Cerebellar nuclear complex (tissue), 1 donor: ENCODE measurements at places on chromosomes 13 and 19.

- DNase-seq = no peak
Observed at GRCh38 chr13:33512880-33513554, 227.5 kb upstream of the STARD13 start.

- DNase-seq = no peak
Observed at GRCh38 chr13:21231426-21231940, 55.0 kb downstream of the MRPL57 start.

DNA sequence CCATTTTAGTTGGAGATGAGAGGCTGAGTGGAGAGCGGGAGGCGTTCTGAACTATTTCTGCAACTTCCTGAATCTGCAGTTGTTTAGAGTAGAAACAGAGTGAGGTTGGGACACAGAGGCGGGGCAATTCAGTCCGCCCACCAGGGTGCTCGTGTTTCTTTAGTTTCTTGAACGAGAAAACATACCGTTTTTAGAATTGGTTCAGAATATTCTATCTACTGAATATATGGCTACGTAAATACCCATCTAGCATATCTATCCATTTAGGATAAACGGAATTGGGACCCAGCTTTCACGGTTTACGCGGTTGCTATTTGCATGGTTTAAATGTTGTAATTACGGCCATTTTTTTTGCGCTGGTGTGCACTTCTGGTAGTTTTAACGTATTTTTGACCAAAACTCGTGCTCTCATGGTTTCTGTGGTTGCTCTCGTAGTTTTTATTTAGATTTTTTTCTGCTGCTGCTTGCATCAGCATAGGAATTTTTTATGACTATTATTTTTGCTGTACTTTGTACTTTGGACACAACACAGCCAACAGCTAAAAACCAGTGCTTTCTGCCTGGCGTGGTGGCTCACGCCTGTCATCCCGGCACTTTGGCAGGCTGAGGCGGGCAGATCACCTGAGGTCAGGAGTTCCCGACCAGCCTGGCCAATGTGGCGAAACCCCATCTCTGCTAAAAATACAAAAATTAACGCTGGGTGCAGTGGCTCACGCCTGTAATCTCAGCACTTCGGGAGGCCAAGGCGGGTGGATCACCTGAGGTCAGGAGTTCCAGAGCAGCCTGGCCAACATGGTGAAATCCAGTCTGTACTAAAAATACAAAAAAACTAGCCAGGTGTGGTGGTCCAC, 32.7 kb downstream of the TIMM13 start:
- no peak for DNase-seq

DNA sequence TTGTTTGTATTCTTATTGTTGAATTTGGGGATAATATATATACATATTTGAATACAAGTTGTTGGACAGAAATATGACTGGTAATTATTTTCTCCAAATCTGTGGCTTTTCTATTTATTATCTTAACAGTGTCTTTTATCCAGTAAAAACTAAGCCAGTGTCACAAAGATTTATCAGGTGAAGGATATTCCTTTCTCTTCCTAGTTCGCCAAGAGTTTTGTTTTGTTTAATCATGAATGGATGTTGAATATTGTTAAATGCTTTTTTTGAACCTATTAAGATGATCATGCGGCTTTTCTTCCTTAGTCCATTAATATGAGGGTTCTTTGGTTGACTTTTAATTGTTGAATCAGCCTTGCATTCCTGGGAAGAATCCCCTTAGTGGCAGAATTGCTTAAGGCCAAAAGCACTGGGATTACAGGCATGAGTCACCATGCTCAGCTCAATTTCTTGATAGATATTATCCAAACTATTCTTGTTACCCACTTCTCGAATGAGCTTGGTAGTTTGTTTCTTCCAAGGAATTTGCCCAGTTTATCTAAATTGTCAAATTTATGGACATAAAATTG, 53.3 kb downstream of the TEX26 start:
- no peak for DNase-seq

- DNase-seq = peak; percentile 61
Observed at GRCh38 chr19:41263042-41263849, 926 bp upstream of the HNRNPUL1 start.

DNA sequence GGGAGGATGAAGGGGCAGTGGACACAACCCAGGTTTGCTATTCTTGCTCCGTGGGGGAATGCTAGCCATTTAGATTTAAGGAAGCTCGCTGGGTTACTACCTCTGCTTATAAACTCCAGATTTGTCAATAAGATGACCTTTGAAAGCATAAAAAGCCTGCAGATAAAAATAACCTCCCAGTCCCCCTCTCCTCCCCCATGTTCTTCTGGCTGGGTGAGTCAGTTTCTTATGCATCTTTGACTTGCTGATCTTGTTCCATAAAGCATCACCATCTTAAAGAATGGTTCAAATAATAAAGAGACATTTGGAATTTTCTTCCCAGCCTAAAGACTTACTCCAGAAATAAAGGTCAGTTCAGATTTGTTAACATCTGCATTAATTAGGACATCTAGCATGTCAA, 118.3 kb upstream of the RNF113B start:
- no peak for DNase-seq

DNA sequence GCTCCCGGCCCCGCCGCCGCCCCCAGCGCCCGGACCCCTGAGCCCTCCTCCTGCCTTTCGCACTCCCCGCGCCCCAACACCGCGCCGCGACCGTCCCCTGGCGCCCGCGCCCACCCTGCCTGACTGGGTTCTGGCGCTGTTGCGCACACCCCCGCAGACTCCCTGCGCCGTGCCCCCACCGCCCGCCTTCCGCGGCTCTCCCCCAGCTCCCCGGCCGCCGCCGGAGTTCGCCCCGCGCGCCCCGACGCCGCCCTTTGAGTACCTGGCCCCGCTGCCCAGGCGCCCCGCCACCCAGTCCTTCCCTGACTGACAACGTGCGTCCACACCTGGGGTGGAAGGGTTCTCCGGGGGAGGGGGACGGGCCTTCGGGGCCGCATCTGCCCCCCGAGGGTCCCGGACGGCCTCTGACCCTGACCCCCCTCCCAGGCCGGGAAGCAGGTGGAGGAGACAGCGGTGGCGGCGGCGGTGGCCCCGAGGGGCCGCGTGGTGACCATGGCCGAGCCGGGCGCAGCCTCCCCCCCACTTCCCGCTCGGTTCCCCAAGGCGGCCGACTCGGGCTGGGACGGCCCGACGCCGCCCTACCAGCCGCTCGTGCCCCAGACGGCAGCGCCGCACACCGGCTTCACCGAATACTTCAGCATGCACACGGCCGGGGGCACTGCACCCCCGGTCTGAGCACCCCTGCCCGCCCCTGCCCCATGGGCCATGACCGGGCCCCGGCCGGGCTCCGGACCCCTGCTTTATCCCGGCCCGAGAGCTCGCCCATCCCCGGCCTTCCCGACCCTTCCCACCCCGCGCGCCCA, 1.4 kb upstream of the MEGF8 start:
- no peak for DNase-seq

DNA sequence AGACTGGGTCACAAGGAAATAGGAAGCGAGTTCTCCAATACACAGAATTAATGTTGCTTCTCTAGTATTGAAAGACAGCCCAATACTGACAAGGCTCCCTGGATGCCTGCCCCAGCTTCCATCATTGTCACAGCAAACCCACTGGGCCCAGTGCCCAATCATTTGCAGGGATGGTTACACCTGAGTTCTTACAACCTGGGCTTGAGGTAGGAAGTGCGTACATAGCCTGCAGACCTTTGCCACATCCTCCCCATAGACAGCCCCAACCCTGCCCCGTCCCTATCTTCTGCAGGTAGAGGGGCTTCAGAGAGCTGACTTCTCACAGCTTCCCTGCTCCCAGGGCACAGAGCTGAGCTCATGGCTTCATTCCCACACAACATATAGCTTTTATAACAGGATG, 108.1 kb upstream of the UBL3 start:
- no peak for DNase-seq

GRCh38 chr19:35868172-35868822, at the start of gene APLP1:
TSS of gene APLP1 (plus strand) at chr19:35868574. CDS start at chr19:35868637, 63 bp downstream.
- DNase-seq = no peak

- no peak for DNase-seq
Observed at GRCh38 chr13:73933795-73934194, 200.4 kb downstream of the KLF12 start.

DNA sequence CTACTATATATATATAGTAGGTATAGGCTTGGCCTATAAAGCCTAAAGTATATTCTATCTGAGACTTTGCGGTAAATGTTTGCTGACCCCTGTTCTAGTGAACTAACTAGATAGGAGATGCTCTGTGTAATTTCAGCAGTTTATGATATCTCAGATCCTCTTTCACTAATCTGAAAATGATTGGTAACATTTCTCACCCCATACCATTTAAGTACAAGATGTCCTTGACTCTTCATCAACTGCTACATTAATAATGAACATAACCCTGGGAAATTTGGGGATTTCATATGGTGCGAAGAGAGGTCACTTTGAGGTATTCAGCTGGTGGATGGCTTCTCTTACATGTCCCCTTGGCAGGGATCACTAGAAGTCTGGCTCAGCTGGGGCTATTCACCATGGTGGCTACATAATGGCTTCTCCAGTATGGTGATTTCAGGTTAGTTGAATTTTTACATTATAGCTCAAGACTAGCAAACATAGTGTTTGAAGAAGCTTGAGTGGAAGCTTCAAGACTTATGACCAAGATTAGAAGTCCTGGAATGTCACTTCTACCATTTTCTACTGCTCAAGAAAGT, 103.6 kb upstream of the MYCBP2 start:
- no peak for DNase-seq

GRCh38 chr19:35733180-35734125, 8.8 kb downstream of the IGFLR1 start:
- no peak for DNase-seq

DNA sequence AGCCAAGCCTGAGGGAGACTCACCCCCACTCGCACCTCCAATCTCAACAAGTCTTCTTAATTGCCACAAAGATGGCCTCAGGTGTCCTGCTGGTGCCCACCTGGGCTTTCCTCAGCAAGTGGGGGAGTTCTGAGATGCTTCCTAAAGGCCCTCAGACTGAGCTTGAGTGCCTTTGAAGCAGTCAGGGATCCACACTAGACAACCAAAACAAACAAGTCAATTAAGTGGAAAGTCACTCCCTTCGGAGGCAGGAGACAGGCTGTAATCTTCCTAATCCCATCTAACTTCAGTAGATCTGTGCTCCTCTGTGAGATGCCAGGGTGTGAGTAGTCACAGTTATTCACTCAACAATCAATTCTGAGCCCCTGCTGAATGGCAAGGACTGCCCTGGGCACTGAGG, 68.3 kb upstream of the SERP2 start:
- DNase-seq = no peak

GRCh38 chr19:23439623-23440022, 44.4 kb upstream of the ZNF91 start:
- no peak for DNase-seq

GRCh38 chr13:61797397-61797796, 381.7 kb upstream of the PCDH20 start:
- no peak for DNase-seq

DNA sequence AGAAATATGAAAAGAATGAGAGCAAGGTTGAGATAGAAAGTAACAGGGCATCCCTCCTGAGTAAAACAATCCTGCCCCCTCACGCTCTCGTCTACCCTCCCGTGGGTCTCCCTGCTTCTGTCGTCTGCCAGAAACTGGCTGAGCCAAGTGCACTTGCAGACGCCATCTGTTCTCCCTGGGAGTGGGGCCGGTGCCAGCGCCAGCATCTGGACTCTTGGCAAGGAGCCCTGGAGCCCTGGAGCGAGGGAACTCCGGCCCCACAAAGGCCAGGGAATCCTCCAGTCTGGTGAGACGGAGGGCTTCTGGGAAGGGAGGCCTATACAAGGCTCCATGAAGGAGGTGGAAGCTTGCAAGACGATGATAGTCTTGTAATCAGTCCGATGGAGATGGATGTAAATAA, 2.3 kb upstream of the TMEM91 start:
- DNase-seq = no peak

GRCh38 chr13:97211300-97211699, 10.8 kb upstream of the MBNL2 start:
- DNase-seq = no peak

DNA sequence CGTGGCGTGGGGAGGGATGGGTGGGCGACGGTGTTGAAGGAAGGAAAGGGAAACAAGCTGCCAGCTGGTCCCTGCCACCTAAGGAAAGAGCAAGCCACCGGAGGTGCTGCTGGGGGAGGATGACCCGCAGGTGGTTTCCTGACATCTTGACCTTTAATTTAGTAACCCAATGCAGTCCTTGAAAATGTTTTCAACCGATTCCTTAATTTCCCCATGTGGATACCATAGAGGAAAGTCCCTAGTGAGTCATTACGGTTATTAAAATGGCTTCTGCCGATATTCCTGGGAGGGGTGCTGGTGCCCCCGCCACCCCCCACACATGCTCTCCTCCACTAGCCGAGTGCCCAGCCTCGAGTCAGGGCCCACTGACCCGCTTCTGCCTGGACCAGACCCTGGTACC, 6.3 kb upstream of the ANKRD10 start:
- no peak for DNase-seq

DNA sequence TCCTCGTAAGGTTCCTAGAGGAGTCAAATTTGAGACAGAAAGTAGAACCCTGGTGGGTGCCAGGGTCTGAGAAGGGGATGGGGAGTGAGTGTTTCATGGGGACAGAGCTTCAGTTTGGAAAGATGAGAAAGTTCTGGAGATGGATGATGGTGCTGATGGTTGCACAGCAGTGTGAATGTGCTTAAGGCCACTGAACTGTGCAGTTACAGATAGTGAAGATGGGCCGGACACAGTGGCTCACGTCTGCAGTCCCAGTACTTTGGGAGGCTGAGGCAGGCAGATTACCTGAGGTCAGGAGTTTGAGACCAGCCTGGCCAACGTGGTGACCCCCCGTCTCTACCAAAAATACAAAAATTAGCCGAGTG, 917 bp downstream of the SPC24 start:
- no peak for DNase-seq

DNA sequence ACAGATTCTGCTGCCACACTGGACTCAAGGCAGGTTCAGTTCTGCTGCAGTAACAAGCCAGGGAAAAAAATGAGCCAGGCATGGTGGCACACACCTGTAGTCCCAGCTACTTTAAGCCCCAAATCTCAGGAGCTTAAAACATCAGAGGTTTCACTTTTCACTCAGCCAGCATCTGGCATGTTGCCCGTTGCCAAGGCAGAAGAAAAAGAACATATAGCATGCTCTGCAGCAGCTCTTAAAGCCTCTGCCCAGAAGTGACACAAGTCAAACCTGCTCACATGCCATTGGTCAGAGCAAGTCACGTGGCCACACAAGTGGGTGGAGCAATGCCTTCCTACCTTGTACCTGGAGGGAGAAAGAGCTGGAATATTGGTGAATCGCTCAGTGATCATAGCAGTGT, 14.7 kb upstream of the ADGRE5 start:
- no peak for DNase-seq
